ENCODE measurements at places on chromosomes 13 and 19. TPM values are rescaled to one million over a fixed set of nuclear protein-coding genes. Genes with fewer than 3 reads are reported as not detected.

- no peak for DNase-seq
Observed at GRCh38 chr13:54029720-54030119, 1001.1 kb downstream of the OLFM4 start.

GRCh38 chr13:44974056-44974793 is 15.0 kb downstream of the NUFIP1 start:
- peak; percentile 22 for DNase-seq

GRCh38 chr13:49272296-49272695 is 24.6 kb downstream of the CDADC1 start:
- DNase-seq = no peak

The ACP7 gene
- 0.11 TPM for polyA plus RNA-seq

DNA sequence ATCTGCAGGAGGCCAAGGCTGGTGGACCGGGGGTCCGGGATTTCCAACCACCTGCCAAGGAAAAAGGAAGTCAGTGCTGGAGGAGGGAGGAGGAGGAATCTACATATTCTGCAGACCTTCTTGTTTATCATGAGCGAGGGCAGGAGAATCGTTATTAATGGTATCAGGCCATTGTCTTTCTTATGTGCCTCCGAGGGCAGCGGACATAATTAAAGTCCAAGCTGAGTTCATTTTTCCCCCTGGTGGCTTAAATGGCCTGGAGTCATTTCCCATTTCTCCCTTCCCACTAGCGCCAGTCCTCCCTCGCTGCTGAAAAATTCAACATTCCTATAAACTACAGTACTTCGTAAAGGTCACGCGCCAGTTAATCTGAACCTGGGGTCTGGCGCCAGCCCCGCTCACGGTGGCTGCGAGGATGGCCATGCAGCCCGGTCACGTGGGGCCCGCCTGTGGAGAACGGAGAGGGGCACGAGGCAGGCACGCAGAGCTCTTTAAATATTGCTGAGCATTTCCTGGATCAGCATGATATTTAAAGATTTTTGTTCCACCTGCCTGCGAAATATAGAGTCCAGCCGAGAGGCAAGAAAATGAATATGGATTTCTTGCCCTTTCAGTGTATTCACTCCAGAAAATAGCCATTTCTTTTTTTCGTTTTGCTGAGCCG is 85.2 kb upstream of the PCDH8 start:
- DNase-seq = no peak
